Stimulated activated CD4-positive, alpha-beta T cell treated with anti-CD3 and anti-CD28 coated beads, Interleukin-2, amount 100 ng/mL, for 4 hours (primary cell): ENCODE measurements at places on chromosomes 6 and 20.

- no peak for DNase-seq
Measured at GRCh38 chr20:57613481-57613921, 6.7 kb downstream of the ZBP1 start.

- DNase-seq = no peak
Measured at GRCh38 chr6:90500458-90500857, 86.4 kb downstream of the MAP3K7 start.

DNA sequence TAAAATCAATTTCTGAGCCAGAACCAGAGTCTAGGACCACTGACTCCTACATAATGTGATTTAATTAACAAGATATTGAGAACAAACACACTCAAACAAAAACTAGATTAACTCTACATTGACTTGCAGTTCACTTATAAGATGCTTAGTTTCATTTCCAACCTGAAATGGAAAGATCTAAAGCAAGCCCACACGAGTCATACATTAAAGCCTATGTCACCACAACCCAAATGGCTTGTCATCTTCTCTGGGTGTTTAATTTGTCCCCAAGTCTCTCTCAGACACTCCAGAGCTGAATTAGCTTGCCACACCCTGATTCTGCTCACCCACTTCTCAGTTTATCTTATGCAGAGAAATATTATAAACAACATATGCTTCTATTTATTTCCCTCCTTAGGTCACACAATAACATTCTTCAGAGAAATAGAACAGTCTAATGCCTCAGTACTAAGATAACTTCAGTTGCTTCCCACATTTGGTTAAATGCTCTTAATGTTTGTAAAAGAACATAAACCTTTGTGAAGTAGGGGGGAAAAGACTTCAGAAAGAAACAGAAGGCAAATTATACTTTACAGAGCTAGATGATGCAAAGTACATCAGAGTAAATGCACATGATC lies 8.8 kb upstream of the FBXO30 start:
- no peak for DNase-seq

- no peak for DNase-seq
Measured at GRCh38 chr20:9514461-9515213, at the start of gene LAMP5. Gene LAMP5, plus strand, starts transcription at chr20:9514590. Its CDS starts 263 bp downstream, at chr20:9514853.

GRCh38 chr20:652615-653109 lies 338 bp downstream of the SRXN1 start:
- DNase-seq = no peak

GRCh38 chr6:146041282-146041681 lies 12.4 kb downstream of the GRM1 start:
- DNase-seq = no peak

DNA sequence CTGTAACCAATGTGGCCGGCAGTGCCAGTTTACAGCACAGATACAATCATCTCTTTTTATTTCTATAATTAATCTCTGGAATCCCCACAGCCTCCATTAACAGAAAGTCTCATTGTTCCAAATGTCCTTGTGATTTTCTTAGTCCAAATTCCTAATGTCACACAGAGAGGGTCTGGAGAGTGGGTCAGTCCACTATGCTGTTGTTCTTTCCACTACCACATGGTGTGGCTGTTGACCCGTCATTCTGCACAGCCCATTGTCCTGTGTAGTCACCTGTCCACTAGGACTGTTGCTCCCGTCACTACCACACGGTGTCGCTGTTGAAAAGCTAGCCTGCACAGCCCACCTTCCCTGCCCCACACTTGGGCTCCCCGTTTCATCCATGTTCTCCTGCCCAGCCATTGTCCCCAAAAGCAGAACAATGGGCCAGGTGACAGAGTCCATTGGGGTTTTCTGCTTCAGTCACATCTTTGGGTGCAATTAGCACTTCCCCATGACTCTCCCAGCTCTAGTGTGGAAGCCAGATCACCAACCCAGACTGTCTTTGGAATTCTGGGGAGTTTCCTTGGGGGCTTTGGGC lies 8.6 kb upstream of the LBP start:
- no peak for DNase-seq

DNA sequence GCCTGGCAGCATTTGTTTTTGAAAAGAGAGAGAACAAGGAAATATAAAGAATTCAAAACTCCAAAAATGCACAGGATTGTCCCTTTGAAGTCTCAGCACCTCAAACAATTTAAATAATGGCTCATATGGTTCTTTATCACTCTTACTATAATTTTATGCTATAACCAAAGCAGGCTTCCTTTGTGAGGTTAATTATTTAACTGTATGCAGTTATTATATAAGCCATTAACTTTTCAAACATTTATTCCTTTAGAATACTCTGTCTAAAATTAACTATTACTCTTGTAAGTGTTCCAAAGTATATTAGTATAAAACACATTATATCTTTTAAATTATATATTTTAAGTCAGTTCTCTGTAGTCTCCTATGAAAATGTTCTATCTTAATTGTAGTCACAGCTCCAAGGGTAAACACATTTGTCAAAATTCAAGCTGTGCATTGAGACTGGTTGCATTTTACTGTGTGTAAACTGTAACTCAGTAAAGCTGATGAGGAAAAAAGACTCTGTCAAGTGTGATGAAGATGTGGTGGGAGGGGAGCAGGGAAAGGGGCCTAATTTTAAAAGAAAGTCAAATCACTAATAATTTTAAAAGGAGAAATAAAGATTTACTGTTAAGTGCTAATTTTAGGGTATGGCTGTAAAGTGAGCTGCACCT lies 20.0 kb upstream of the PLAGL1 start:
- no peak for DNase-seq

- DNase-seq = no peak
Measured at GRCh38 chr6:11722805-11723631, 55.6 kb downstream of the ADTRP start.

- DNase-seq = no peak
Measured at GRCh38 chr6:2839195-2839981, 2.3 kb downstream of the SERPINB1 start.

DNA sequence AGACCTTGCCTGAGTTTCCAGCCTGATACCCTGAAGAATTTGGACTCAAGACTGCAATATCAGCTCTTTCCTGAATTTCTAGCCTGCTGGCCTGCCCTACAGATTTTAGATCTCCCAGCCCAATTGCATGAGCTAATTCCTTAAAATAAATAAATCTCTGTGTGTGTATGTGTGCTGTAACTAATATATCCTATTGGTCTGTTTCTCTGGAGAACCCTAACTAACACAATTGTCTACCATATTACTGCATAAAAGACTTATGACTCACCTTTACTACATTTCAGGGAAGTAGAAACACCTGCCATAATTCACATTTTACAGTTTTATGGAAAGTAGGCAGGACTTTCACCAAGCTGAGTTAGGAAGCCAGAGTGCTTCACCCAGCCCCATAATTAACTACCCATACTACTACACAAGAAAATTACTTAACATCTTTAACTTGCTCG lies 90.7 kb upstream of the BEND6 start:
- DNase-seq = no peak

GRCh38 chr20:49343246-49343645 lies 65.4 kb upstream of the ZNFX1 start:
- no peak for DNase-seq

- no peak for DNase-seq
Measured at GRCh38 chr6:148415511-148416260, 73.0 kb downstream of the SASH1 start.

DNA sequence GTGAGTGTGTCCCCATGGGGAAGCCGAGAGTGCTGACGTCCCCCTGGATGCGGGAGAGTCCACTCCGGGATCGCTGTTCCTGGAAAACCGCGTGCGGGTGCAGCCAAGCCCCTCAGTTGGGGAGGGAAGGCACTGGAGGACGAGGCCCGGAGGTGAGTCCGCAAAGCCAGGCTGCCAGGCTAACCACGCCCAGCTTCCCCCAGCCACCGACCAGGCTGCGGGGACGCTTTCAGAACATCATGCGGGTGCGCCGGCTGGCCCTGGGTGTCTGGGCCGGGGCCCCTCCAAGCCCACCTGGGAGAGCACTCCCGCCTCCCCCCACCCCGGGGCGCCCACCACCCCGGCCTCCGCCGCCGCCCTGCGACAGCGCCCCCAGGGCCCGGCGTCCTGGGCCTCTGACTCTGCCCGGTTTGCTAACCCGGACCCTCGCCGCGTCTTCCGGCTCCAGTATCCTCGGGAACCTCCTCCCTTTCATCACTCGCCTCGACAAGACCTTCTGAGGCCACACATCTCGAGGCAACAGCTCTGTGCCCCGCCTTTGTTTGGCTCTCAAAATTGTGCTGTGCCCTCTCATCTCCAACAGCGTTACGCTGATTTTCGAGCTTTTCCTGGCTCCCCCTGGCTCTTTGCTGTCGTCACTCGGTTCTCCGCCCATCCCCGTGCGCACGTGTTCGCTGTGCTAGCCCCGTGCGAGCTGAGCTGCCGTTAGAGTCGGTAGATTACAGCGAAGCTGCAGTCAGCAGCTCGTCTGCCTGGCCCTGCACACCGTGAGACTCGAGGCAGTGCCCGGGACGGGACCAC lies 47.1 kb upstream of the ENTPD6 start:
- peak; percentile 64 for DNase-seq

DNA sequence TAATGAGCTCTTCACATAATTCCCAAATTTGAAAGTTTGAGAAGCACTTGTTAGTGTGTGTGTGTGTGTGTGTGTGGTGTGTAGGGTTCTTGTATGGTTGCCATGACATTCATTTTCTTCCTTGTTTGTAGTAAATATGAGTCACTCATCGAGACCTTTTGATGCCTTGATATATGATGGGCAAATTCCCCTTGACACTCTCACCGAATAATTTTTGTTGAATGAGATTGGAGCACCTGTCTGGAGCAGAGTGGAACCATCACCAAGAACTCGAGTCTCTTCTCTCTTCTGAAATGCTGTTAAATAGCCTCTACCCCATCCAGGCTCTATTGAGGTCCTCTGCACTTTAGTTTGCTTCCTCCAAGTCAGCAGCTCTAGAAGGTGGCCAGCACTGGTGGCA lies 29.6 kb upstream of the FAM184A start:
- no peak for DNase-seq

DNA sequence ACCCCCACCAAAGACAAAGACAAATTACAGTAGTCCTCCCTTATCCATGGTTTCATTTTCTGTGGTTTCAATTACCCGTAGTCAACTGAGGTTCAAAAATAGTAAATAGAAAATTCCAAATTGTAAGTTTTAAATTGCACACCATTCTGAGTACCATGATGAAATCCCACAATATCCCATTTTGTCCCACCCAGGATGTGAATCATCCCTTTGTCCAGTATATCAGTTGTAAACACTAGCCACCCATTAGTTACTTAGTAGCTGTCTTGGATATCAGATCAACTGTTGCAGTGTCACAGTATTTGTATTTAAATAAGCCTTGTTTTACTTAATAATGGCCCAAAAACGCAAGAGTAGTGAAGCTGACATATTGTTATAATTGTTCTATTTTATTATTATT lies 364.0 kb upstream of the ARID1B start:
- DNase-seq = no peak

DNA sequence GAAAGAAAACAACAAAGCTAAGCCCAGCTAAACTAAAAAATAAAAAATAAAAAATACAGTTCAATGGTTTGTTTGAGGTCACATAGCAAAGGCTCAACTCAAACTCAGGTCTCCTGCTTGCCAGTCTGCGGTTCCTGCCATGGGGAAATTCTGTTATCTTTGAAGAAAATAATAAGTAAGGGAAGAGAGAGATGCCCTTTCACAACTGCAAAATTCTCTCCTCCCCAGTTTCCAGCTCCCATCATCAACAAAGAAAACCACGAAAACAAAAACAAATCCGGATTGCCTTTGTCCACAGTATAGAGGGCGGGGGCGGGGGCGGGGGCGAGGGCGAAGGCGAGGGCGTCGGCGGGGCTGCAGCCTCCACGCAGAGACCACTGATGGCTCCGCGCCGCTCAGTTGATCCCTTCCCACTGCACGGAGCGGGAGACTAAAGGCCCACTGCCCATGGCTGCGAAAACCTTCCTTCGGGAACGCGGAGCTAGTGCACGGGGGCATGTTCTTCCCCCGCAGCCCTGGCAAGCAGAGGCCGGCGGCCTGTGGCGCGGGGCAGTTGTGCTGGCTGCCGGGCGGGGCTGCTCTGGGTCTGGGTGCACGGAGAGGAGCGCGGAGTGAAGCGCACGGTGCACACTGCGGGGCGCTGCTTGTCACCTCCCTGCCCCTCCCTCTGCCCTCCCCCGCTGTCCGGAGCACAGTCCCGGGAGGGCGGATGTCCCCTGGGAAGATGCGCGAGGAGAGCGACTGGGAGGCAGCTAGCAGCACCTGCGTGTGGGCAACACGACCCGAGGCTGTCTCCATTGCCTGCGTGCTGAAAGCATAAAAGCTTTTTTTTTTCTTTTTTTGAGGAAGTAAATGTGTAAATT lies 54.1 kb upstream of the TPD52L1 start:
- no peak for DNase-seq

DNA sequence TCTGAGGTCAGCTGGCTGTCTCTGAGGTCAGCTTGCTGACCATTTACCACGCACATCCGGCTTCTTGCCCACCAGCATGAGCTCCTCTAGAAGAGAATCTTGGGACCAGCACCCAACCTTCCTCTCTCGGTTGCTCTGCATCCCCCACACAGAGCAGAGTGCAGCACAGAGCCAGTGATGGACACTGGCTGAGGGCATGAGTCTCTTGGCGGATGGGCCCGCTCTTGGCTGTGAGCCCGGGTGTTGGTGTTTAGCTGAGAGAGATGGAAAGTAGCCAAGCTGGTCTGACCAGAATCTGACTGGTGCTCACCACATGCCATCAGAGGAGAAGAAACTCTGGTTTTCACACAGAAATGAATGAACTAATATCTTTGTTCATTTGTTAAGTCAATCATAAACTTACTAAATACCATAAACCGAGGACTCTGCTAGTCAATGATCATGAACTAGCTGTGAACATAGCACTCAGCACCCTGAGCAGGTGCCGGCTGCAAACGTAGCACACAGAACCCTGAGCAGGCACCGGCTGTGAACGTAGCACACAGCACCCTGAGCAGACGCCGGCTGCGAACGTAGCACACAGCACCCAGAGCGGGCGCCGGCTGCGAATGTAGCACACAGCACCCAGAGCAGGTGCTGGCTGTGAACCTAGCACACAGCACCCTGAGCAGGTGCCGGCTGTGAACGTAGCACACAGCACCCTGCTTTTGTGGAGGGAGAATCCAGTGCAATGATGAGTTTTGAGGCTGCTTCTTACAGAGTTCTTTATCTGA lies 10.4 kb upstream of the THBS2 start:
- no peak for DNase-seq

- no peak for DNase-seq
Measured at GRCh38 chr6:27156874-27157458, 90.5 kb upstream of the PRSS16 start.

DNA sequence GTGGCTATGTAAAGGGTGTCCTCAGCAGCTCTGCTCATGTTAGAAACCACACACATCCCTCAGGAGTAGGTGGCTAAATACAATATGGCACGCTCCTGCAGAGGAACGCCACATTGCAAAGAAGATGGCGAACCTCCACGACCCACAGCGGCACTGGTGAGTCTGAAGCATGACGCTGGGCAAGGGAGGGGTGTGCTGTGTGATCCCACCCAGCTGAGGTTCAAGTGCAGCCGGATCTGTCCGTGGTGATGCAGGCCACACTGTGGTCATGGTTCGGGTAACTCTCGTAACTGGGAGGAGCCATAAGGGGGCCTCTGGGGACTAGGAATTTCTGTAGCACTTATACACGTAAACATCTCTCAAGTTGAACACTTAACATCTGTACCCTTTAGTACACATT lies 23.4 kb upstream of the APMAP start:
- DNase-seq = no peak
